OCI-LY7 (cell line): ENCODE measurements at places on chromosomes 12 and 14.

GRCh38 chr14:100629098-100629497, 41.9 kb upstream of the BEGAIN start:
- DNase-seq = no peak

DNA sequence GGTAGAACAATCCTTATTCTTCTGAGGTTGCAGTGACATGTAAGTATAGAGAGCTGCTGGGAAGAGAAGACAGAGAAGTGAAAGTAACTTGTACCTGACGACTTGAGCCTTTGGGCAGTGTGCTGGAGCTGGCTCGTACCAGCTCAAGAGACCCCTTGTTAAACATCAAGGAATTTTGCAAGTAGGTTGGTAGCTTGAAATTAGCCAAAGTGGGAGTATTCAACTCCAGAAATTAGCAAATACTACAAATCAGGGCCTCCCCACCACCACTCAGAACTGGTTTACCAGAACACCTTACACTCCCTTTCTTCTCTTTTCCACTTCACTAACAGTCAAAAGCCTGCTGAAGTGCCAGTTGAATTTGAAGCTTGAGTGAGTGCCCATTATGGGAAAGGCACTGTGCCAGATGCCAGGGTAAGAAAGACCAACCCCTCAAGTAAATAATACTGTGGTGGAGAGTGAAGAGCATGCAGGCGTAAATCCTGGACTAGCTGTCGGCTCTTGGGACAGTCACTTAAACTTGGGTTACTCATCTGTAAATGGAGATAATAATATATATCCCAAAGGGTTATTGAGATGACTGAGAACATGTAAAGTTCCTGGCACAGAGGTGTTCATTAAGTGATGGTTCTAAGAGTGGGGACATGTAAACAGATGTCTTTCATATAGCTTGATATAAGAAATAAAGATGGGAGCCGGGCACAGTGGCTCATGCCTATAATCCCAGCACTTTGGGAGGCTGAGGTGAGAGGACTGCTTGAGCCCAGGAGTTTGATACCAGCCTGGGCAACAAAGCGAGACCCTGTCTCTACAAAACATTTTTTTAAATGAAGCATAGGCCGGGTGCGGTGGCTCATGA, 27.0 kb upstream of the EID3 start:
- DNase-seq = peak; percentile 65

DNA sequence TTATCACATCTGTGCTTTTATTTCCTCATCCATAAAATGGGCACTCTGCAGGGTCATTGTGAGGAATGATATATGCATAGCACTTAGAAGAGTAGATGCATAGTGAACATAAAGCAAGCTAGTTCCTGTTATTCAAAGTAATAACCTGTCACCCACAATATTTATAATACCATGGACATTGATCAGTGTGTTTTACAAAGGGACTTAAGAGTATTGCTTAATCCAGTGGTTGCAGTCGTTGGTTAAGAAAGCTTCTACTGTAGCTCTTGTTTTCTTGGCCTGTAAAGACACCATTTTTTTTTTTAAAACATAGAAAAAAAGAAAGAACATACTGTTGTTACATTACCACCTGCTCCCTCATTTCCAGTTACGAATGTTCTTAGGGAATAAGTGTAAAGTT, 13.1 kb downstream of the METAP2 start:
- no peak for DNase-seq

DNA sequence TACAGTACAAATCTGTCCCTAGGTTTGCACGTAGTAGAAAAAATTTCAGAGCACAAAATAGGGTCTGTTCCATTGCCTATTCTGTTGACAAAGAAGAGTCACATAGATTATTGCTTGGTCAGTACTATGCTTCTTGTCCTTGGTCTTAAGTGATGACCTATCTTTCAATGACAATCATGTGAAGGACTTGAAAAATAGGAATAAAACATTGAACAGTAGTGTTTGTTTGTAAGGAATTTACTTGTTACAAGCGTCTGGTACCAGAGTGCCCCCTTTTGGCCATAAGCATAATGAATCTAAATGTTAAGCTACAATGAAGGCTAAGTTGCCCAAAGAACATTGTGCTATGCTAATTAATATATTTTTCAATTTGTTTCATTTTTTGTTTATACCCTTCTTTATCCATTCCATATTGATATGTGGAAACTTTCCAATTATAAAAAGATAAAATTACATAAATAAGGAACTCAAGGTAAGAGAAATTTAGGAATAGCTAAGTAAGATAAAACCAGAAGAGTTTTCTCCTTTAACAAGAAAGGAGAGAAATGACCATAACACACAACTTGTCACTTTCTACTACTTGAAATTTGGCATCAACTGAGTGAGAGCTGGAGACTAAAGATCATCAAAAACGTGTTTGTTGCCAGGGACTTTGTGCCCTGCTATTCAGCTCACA, 204.7 kb downstream of the EPS8 start:
- DNase-seq = peak; percentile 71

DNA sequence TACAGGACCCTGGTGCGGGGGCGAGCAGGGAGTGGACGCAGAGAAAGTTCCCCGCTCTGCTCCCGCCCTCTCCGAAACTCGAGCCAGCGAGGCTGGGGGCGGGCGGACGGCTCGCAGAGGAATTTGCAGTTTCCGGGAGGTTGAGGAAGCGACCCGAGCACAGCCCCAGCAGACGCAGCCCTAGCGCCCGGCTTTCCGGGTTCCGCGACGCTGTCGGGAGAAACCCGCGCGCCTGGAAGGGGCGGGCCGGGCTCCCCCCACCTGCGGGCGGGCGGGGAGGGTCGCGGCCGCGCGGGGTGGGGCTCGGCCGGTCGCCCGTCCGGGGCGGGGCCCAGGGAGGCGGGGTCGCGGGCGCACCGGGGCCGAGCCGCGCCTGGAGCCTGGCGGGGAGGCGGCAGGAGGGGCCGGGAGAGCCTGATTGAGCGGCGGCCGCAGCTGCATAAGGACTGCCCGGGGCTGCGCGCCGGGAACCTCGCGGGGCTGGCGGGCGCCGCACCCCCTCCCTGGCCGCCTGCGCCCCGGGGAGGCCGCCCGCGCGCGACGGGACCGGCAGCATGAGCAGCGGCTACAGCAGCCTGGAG, at the start of gene RASSF3:
RASSF3 (plus strand) TSS at position 417 of the 581 bp plus-strand sequence; CDS start at position 555, 138 bp downstream.
- peak; percentile 91 for DNase-seq

DNA sequence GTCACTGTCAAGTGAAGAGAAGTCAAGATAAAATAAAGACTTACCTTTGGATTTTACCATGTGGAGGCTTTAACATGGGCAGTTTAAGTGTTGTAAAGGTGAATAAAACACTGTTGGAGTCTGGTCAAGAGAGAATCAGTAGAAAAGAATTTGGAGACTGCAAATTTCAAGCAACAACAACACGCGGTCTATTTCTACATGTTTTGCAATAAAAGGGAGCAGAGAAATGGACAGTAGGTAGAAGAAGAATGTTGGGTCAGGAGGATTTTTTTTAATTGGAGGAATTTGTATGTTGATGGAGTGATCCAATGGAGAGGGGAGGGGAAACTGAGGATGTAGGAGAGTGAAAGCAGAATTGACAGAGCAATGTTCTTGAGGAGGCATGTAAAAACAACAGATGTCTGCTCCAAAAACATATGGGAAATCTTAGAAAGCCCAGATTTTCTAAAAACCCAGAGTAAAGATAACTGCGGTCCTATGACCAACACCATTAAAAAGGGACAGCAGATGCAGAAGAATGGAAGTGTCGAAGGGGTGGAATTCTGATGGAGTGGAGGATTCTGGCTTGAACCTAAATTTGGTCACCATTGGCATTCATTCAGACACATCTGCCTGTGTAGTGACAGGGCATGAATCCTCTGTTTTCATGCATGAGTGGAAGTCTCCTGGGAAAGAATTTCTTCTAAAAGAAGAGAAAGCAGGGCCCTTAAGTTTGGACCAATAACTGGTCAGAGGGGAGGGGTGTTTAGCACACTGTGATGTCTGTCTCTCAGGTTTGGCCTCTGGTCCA, 68.0 kb upstream of the OSBPL8 start:
- no peak for DNase-seq

GRCh38 chr12:121798787-121799155, 5.0 kb upstream of the SETD1B start:
- DNase-seq = no peak

DNA sequence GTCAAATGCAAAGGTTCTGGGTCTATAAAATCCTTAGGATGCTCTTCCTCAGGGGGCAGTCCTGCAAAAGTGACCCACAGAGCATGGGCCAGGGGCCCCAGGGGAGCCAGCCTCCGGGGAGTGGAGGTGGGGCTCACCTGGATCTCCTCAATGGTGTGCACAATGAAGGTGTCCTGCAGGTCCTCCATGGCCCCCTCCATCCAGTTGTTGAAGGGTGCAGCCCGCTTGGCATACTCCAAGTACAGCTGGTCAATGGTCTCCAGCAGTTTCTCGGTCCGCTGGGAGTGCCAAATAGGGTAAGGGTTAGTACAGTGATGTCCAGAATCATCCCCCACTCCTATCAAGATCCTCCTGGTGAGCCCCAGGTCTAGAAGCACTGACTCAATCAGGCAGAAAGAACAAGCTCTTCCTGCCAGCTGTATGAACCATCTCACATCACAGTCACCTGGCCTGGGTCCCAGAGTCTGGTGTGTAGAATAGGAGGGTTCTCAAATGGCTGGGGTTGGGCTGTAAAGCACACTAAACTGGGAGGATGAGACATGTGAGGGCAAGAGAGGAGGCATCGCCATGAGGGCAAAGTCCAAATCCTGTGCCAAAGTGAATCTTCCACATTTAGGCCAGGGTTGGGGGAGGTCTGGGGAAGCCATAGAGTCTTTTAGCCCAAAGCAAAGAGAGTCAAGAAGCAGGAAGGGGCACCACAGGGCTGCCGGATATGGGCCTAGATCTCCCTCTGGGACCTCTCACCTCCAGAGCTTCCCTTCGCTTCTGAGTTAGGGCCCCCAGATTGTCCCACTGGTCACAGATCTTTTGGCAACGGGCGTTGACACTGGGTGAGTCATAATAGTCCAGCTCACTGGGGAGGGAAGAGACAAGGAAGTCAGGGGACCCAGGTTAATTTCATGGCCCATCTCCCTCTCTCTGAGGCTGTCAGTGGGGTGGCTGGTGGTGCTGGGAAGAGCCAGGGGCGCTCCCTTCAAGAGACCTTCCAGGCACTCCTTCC, 91.5 kb upstream of the ZFP36L1 start:
- DNase-seq = peak; percentile 22

DNA sequence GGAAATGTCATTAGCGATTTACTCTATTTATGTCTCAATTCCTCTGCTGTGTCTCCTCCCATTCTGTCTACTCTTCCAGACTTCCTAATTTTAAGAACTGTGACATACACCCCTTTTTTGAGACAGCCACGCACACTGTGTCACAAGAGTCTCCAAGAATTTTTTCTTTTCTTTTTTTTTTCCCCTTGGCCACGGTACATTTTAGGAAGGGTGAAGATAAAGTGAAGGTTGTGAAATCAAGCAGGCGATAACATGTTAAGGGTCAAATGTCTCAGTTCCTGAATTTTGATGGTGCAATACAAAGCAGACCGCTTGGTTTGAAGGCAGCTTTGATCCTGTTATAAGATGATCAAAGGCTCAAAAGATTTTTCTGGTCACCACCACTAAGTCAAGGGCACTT, 4.3 kb downstream of the OLR1 start:
- no peak for DNase-seq

DNA sequence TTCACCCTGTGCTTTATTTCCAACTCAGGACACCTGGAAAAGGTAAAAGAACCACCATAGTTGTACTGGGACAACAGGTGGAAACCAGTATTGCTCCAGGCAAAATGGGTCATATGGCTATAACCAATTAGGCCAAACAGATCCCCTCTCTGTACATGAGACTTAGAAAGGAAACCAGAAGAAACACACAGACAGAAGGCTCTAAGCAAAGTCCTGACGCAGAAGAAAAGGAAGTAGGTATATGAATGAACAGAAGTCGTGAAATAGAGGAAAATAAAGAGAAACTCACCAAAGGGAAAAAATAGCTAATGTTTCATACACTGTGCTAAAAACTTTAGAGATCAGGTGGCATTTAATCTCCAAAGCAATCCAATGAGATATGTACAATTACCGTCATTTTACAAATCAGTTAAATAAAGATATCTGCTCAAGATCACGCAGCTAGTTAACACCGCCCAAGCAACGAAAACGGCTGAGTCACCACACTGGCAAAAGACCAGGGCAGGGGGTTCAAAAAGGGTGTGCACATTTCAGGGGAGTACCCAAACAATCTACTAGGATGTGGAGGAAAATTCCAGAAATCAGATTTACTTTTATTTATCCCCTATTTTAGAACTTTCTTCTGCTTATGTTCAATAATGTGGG, 82.3 kb downstream of the ITPR2 start:
- DNase-seq = no peak

DNA sequence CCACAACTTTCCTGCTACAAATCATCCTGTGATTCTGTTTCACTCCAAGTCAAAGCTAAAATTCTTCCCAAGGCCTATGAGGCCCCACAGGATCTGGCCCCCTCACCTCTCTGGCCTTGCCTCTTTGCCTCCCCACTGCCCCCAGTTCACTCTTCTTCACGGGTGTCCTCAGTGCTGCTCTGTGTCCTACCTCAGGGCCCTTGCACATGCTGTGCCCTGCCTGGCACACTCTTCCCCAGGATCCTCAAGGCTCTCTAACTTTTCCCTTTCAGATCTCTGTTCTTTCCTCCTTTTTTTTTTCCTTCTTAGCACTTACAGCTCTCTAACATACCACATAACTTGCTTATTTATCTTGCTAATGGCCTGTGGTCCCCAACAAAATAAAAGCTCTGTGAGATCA, 29.2 kb downstream of the RASAL1 start:
- DNase-seq = no peak

- no peak for DNase-seq
Measured at GRCh38 chr12:119306593-119306992, 27.9 kb upstream of the CCDC60 start.

DNA sequence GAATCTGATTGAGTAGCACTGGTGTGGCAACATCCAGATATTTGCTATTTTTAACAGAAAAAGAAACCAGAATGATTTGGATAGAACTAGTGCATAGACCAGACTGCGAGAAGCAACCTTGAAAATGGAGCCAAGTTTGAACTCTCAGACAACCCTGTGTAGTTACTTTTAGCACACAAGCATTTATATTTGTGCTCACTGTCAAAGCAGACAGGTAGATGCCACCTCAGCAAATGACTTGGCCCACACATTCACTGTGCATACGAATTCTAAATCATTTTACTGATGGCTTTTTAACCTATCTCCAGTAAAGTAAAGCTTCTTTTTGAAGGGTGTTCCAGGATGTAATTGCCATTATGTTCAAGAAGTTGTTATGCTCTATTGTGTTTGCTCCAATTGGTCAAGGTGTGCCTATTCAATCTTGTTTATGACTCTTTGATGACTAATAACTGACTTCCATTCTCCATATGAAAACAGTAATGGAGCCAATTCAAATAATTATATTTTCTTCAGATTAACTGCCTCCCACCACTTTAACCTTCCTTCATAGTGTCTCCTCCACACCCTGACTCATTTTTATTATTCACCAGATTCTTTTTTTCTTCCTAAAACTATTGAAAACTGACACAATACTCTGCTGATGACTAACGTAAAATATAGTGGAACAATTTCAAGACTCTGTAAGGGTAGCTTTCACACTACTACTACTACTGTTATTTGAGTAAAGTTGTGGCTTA, 138.5 kb downstream of the CCER1 start:
- no peak for DNase-seq
